Activated T-helper 2 cell treated with anti-CD3 and anti-CD28 coated beads, Interferon-gamma antibody, Interleukin-2, Interleukin-4, amounts not matched to agents 10 μg/mL and 5 μg/mL and 100 μg/mL, durations not matched to agents 14 hours and 24 hours and 36 hours (primary cell): ENCODE measurements at places on chromosomes 12 and 14. TPM values are rescaled to one million over a fixed set of nuclear protein-coding genes. Genes with fewer than 3 reads are reported as not detected.

PTHLH gene
- not detected in 2 replicates for total RNA-seq

TSHR gene
- total RNA-seq, result not detected in 2 replicates

VDR gene
- total RNA-seq, result 312 and 317 TPM in 2 replicates

DNA sequence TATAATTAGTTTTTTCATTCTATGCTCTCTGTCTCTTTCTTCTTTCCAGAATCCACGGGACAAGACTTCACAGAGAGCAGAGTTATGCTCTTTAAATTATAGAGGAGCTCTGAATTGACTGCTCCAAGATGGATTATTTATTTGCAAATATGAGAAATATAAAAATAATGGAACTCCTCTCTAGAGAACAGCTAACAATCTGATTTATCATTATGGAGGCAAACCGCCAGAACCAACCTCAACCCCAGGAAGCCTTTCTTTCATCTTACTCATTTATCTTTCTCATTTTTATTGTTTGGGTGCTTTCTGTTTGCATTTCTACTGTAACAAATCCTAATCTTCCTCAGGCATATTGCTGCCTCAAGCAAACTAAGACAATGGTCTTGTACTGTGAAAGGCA, 216.5 kb downstream of the C12orf50 start:
- no peaks in the 10 kb centered on the region for H3K36me3 ChIP-seq
- H3K27ac ChIP-seq, result no peak overlapping the region
- no peak overlapping the region for H3K4me3 ChIP-seq

DNA sequence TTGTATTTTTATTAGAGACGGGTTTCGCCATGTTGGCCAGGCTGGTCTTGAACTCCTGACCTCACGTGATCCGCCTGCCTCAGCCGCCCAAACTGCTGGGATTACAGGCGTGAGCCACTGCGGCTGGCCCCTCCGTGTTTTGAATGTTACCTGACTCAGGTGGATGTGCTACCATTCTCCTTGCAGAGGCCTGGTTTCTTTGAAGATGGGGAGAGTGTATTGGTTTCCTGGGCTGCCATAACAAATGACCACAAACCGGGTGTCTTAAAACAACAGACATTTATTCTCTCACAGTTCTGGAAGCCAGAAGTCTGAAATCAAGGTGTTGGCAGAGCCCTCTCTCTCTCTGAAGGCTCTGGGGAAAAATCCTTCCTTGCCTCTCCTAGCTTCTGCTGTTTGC, 98.0 kb downstream of the IRF2BPL start:
- peaks cover 46% of the 10 kb centered on the region for H3K4me1 ChIP-seq
- no peaks in the 10 kb centered on the region for H3K36me3 ChIP-seq
- peak overlapping the region; percentile 8 for H3K27ac ChIP-seq
- no peak for DNase-seq

GRCh38 chr12:24378548-24379407, 429.3 kb upstream of the SOX5 start:
- no peaks in the 10 kb centered on the region for H3K27me3 ChIP-seq
- H3K27ac ChIP-seq, result no peak overlapping the region
- no peak overlapping the region for H3K4me3 ChIP-seq
- DNase-seq, result no peak

- no peak overlapping the region for H3K27ac ChIP-seq
- H3K27me3 ChIP-seq, result peaks cover 1% of the 10 kb centered on the region
- peaks cover 4% of the 10 kb centered on the region for H3K4me1 ChIP-seq
- DNase-seq, result no peak
- no peak overlapping the region for H3K4me3 ChIP-seq
Measured at GRCh38 chr12:49939707-49940106, 10.8 kb upstream of the AQP2 start.

DNA sequence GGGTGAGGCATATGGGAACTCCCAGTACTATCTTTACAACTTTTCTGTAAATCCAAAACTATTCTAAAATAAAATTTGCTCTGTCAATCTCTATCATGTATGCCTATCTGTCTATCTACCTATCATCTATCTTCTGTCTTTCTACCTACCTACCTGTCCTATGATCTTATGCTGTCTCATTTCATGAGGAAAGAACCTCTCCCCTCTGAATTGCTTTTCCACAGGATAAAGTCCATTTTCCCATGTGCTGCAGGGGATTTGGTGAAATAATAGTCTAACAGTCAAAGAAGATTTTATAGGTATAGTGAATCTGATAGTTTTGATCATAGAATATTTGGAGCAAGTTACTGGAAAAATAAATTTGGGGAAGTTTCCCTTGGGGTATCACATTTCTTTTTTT, 86.8 kb upstream of the RIC8B start:
- no peaks in the 10 kb centered on the region for H3K36me3 ChIP-seq
- DNase-seq, result no peak
- peaks cover 1% of the 10 kb centered on the region for H3K27me3 ChIP-seq
- no peak overlapping the region for H3K4me3 ChIP-seq
- no peaks in the 10 kb centered on the region for H3K4me1 ChIP-seq

GRCh38 chr12:67989184-67989920, at the start of gene IFNG-AS1:
TSS of gene IFNG-AS1 (plus strand) at chr12:67989447.
- H3K4me3 ChIP-seq, result no peak within 1 kb of the TSS
- DNase-seq, result no peak

DACT1 gene
- total RNA-seq, result 6.6 and 7.8 TPM in 2 replicates

PMCH gene
- 210 and 221 TPM in 2 replicates for total RNA-seq

RNASE7 gene
- total RNA-seq, result not detected in 2 replicates

DNA sequence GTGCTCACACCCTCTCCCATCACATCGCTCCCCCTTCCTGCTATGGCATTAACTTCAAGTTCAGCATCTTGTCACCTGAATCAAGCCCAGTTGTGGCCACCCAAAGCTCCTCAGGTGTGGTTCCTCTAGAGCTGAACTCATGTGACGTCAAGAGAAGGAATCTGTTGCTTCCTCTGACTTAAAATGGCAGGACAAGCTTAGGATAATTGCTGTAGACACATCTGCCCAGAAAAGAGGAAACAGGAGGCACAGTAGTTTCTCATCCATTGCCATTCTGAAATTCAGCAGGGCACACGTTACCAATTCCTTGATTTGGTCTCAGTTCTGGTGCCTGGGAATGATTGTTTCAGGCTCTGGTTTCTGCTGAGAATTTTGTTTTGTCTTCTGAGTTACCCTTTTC, 52.1 kb downstream of the RCOR1 start:
- H3K4me3 ChIP-seq, result no peak overlapping the region
- DNase-seq, result no peak
- no peak overlapping the region for H3K27ac ChIP-seq
- H3K4me1 ChIP-seq, result peaks cover 31% of the 10 kb centered on the region
